ENCODE measurements at places on chromosomes 6 and 20. TPM values are rescaled to one million over a fixed set of nuclear protein-coding genes. Genes with fewer than 3 reads are reported as not detected.

GRCh38 chr20:37781626-37782025 lies 87.8 kb downstream of the CTNNBL1 start:
- DNase-seq, result no peak

GRCh38 chr6:156167016-156167624 lies 610.1 kb upstream of the ARID1B start:
- DNase-seq, result no peak

GRCh38 chr20:20174089-20174835 lies 121.9 kb downstream of the CFAP61 start:
- no peak for DNase-seq

GRCh38 chr6:163661272-163661671 lies 246.8 kb downstream of the QKI start:
- no peak for DNase-seq

DNA sequence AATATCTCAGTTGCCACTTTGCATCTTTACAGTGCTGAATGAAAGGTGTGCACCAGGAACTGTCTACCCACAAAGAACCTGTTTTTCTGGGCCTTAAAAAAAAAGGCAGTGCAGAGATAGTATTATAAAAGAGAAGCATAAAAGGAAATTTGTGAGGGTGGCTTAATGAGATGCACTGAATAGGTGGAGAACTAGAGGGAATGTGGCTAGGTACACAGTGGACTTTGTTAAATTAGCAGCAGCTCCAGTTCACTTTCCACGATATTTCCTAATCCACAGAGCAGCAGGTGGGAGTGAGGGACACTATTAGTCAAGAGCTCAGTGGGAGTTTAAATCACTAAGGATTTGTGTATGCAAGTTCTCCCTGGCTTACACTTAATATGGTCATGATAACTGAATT lies 38.8 kb downstream of the MAP7 start:
- no peak for DNase-seq

Gene B3GAT2
- not detected for total RNA-seq

DNA sequence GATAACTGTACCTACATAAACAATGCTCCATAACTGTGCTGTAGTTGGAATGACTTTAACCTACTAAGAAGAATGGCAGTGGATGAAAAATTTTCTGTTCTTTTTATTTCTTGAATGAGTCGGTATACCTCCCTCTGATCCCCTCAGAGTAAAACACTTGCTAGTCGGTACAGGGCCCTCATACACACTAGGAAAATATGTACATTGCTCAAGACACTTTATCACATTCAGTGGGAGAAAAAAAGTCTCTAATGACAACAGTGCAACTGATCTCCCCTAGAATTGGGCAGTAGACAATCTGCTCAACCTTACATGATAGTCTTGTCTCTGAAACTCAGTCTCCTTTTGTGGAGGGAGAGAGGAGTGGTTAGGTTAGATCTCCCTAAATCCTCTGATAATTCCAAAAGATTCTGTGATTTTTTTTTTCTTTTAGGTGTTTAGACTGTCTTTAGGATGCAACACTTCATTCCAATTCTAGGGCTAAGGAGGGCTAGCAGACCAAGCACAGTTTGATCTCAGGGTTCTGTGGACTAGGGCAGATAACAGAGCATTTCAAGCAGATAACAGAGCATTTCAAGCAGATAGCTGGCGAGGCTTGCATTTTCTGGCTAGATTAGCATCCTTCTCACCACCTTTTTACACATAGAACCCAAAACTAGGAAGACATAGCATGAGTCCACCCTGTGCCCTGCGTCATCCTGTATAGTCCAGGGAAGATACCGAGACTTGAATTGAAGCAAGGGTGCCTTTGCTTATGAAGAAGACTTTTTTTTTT lies 100.3 kb upstream of the TNFAIP3 start:
- DNase-seq, result no peak

- no peak for DNase-seq
Measured at GRCh38 chr6:79617518-79617941, 13.6 kb upstream of the SH3BGRL2 start.

Gene PDYN
- not detected for total RNA-seq

DNA sequence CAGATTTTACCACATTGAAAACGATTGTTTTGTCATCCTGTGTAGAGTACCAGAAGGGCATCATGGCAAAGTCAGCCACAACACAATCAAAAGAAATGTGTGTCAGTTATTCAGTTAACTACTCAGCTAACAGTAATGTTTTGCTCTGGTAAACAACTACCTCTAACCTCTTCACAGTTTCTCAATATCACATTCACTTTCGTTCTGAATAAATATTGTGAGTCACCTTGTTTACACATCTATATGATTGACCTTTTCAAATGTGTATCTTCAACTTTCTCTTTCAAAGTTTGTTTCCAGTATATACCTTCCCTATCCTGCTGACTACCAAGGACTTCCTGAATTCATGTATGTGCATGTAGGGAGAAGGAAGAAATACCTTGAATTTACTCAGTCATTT lies 216.6 kb upstream of the UFL1 start:
- DNase-seq, result no peak

Gene ADGB
- total RNA-seq, result not detected

- DNase-seq, result no peak
Measured at GRCh38 chr6:85986681-85987080, 344.0 kb upstream of the SYNCRIP start.

GRCh38 chr6:138550346-138550767 lies 51.1 kb upstream of the NHSL1 start:
- DNase-seq, result no peak

- DNase-seq, result no peak
Measured at GRCh38 chr20:51037532-51038115, 14.7 kb upstream of the KCNG1 start.

DNA sequence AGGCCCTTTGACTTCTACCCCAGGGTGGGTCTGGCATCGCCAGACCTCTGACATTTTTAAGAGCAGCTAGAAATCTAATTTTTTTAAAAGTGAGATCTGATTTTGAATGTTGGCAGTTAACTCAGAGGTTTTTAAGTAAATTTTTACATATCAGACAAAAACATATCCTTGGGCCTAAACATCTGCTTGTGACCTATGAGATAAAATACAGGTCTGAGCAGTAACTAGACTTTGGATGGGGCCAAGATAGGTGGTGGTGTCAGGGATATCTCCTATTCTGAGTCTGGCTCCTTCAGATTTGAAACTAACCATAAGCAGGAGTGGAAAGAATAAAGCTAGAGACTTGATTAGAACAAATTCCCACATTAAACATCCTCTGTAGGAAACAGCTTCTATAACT lies 17.6 kb downstream of the RALY start:
- DNase-seq, result no peak

DNA sequence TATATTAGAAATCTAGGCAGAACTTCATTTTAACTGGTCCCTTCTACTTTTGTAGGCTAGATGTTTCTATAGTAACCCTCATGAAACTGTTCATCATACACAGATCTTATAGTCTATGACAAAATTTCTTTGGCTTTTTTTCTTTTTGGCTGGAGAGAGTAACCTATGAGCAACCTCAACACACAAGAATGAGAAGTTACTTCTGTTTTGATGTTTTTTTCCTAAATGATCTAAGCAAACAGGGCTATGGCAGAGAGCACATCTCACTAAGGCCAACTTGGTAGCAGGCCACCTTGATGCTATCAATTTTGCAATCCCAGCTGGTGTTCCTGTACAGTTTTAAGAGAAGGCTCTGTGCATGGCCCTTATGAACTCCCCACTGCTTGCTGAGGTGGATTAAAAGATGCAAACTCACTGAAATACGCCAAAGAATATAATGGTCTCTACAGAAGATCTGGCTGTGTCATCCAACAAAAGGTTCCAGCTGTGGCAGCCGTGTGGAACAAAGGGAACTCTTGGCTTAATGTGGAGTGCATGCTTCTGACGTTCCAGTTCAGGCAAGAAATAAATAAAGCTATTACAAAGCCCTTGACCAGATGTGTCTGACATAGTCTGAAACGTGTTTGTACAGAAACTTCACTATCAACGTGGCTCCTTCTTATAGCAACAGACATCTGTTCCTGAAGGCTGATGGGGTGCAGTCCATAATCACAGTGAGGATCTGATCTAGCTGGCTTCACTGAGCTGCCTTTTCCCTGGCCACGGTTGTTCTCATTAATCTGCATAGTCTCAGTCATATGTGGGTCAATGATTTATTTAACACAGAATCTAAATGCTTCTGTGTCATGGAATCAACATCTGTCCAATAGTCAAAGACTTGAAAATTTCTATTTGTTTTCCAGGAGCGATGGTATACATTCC lies 481.1 kb downstream of the BMP2 start:
- no peak for DNase-seq

DNA sequence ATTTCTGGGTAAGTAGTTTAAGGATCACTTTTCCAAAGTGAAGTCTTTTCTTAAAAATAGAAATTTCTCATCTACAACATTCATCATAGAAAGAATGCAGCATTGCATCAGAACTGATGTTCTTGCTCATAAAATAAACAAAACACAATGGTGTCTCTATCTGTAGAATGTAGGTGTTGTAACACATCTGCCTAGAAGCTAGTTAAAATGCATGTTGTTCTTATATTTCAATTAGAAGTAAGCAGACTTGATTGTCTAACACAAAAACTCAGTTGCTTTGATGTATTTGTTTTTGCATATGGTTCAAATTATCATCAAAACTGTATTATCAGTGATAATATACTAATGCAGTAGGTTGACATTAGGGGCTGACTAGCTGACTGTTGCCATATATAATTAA lies 654.7 kb upstream of the FLRT3 start:
- DNase-seq, result no peak

DNA sequence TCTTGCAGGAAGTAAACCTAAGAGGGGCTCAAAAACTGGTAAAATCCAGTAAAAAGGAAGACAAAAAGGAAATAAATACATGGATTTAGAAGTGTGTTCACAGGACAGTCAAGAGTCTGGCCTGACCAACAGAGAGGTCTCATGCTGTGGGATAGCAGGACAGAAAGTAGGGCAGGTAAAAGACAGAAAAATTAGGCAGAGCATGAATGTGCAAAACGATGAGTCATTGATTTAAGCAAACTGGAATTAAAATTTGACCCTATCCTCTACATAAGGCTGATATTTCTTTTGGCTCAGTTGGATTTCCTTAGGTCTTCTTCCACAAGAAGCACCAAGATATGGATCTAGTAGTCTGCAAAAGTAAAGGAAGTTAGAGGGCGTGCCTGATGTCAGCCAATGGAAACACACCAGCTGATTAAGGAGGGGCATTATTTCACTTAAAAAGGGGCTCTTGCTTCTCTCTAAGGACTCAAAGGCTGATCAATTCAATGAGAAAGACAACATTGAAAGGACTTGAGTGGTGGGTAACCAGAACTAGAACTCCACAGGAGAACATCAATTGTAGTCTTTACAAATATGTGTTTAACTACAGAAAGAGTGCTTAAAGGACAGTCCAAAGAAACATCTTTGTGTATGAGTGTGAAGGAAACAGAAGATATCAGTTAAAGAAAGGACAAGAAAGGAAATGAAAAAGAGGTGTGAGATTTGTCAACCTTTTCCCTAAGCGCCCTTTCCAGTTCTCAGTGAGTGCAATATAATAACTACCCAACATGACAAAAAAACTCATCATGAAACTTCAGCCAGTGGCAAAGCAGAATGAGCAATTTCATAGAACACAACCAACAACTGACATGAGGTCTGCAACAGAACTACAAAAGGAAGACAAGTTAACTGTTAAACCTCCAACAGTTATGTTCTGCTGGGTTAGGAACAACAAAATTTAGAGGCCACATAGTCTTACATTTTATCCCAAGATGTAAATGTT lies 19.4 kb upstream of the MYB start:
- no peak for DNase-seq

GRCh38 chr6:23728707-23729106 lies 397.3 kb upstream of the NRSN1 start:
- no peak for DNase-seq

DNA sequence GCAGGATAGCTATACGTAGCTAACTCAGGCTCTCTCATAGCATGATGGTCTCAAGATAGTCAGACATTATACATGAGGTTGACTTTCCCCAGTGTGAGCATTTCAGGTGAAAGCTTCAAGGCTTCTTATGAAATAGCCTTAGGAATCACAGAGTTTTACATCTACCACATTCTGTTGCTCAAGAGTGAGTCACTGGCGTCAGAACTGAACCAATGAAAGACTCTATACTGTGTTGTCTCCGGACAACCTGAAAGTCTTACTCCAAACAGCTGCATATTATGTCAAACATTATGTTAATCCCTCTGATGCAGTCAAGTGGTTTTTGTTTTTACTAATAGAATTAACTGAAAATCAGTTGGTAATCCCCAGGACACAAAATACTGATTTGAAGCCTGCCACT lies 79.8 kb upstream of the TRDN start:
- DNase-seq, result no peak

DNA sequence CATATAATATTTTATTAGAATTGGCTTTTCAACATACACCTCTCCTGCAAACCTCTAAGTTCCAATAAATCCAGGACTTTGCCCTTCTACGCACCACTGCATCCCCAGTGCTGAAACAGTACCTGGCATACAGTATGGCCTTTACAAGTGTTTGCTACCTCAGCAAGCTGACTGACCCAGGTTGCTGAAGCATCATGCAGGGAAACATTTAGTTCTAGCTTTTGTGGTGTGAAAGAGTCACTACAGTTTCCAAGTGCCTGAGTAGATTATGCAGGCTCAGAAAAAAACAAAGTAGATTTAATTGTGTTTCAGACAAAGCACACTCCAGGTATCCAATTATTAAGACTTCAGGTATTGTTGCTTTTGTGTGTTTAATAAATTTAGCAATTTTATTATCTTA lies 614.2 kb upstream of the NRSN1 start:
- DNase-seq, result no peak

DNA sequence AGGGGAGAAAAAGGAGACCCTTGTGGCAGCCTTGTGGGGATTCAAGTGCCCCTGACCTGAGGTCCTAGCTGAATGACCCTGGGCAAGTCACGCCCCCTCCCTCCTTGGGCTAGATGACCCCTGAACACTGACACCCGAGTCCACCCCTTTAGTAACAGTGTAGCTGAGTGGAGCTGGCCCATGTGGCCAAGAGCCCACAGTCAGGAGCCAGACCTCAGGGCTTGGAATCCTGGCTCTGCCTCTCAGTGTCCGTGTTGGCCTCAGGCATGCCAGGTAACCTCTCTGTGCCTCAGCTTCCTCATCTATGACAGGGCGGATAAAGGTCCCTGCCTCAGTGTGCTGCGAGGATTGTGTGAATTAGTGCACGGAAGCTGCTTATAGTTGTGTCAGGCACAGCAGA lies 14.3 kb downstream of the IP6K3 start:
- no peak for DNase-seq

Gene SCRT2
- not detected for total RNA-seq

DNA sequence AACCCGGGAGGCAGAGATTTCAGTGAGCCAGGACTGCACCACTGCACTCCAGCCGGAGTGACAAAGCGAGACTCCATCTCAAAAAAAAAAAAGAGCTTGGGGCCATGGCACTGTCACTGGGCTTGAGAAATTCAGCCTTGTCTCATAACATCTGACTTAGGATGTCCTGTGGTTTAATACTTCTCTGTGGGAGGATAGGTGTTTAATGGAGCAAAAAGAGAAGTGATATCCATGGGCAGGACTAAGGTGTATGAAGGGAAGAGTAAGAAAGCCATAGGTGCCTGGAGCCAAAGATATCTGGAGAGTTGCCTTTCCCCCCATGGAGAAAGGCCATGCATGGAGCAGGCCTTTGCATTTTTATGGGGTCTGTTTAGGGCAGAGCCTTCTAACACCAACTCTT lies 11.2 kb downstream of the BMP6 start:
- DNase-seq, result no peak

GRCh38 chr6:154474648-154475428 lies 35.6 kb downstream of the CNKSR3 start:
- peak; percentile 23 for DNase-seq

Gene DNAH8
- not detected for total RNA-seq

- DNase-seq, result no peak
Measured at GRCh38 chr6:91865889-91866288, 1279.0 kb upstream of the MAP3K7 start.

- no peak for DNase-seq
Measured at GRCh38 chr6:112717856-112718255, 370.7 kb downstream of the RFPL4B start.

All from body of pancreas (tissue), 4 donors.